ENCODE measurements at places on chromosomes 13 and 19.

GRCh38 chr19:7533281-7533885 is 2.1 kb upstream of the PNPLA6 start:
- DNase-seq: no peak

GRCh38 chr13:113901642-113902041 is 37.8 kb upstream of the GAS6 start:
- DNase-seq: no peak

DNA sequence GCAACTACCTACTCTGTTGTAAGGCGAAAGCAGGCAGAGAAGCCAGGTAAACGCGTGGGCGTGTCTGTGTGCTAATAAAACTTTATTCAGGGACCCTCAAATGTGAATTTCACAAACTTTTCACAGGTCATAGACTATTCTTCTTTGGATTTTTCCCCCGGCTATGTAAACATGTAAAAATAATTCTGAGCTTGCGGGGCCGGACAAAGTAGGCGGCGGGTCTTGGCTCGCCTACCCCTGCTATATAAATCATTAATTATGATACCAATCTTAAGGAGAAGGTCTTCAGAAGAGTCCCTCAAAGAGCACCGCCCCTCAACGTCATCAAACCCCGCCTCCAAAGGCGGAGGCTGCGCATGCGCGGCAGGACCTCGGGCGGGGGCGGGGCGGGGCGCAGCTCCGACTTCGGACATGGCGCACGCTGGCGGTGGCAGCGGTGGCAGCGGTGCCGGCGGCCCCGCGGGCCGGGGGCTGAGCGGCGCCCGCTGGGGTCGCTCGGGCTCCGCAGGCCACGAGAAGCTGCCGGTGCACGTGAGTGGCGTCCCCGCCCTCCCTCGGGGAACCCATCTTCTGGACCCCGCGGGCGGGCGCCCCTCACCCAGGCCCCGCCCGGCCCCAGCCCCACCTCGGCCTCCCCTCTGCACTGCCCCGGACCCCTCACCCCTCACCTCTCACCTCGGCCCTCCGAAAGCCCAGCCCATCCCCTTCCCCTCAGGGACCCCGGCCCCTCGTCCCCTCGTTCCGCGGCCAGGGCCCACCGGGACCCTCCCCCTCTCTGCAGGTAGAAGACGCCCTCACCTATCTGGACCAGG is at the start of gene SIN3B:
TSS of gene SIN3B (plus strand) at position 389 of the 812 bp plus-strand sequence. CDS start at position 412, 23 bp downstream.
- peak; percentile 98 for DNase-seq

GRCh38 chr19:48000846-48001245 is 6.4 kb downstream of the ELSPBP1 start:
- no peak for DNase-seq

DNA sequence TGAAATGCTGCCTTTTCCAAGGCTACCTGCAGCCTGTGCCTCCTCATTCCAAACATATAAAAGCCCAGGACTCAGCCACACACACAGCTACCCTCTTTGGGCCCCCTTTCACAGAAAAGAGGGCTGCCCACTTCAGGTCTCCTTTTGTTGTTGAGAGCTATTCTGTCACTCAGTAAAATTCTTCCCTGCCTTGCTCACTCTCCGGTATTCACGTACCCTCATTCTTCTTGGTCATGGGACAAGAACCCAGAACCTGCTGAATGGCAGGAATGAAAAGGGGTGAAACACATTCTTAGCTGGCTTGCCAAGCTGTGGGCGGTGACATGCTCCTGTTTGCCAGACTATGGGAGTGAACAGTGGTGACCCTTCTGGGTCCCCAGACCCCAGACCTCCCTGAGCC is 338.0 kb upstream of the ATXN8OS start:
- DNase-seq: no peak

DNA sequence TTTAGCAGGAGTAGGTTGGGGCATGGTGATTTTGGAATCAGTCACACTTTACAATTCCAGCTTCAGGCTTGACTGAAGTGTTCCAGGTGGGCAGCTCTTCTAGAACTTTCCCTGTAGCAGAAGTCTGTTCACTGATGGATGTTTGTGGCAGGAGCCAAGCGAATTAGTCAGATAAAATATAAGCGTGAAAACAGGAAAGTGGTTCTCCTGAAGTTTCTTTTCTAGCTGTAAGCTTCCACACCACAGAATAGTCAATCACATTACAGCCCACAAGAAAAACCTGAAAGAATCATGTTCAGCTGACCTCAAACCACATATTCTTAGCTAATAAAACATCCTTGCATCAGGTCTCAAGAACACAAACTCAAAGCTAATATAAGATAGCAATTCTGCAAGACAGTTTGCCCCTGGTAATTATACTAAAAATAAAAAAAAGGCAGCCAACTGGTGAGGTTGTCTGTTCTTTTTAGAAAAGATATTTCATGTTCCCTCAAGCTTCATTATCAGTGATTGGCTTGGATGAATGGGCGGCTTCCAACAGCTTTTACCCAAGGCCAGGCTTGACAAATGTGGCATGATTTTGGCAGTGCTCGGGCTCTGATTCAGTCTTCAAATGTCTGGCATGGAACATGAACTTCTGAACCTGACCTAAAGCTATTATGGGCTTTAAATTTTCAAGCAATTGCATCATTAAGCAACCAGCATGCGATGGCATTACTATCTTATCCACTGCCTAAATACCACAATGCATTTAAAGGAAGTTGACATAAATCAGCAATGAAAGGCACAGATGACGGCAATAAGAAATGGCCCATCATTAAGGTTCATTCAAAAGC is 136.8 kb downstream of the DCLK1 start:
- no peak for DNase-seq

DNA sequence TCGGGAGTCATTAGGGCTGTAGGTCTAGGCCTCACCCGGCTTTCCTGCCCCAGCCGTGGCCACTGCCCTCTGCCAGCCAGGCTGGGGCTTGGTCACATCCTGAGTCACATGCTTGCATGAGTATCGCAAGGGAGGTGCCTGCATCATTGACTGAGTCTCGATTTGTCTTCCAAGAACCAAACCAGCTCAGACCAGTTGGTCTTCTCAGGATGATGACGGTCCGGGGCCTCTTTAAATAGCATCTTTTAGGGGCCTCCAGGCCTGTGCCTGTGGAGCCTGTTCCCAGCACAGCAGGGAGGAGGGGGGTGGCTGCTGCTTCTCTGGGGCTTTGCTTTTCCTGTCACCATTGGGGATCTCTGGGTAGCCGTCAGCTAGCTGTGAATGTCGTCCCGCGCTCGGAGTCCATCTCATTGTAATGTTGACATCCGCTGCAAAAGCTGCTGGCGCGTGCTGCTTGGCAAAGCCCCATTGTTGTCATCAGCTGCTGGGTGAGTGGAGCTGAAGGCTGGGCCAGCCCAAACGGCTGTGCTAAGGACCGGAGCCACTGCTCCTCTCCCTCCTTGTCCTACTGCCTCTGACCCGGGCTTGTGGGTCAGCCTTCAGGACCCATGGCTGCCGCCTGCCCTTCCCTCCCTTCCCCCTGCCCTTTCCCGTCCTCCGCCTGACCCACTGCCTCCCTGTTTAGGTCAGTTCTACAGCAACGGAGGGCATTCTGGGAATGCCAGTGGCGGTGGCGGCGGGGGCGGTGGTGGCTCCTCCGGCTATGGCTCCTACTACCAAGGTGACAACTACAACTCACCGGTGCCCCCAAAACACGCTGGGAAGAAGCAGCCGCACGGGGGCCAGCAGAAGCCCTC is 14.3 kb upstream of the QTRT1 start:
- no peak for DNase-seq

GRCh38 chr13:23616228-23616627 is 46.0 kb downstream of the TNFRSF19 start:
- DNase-seq: no peak

GRCh38 chr19:15421136-15421695 is 2.4 kb upstream of the AKAP8L start:
- DNase-seq: no peak

DNA sequence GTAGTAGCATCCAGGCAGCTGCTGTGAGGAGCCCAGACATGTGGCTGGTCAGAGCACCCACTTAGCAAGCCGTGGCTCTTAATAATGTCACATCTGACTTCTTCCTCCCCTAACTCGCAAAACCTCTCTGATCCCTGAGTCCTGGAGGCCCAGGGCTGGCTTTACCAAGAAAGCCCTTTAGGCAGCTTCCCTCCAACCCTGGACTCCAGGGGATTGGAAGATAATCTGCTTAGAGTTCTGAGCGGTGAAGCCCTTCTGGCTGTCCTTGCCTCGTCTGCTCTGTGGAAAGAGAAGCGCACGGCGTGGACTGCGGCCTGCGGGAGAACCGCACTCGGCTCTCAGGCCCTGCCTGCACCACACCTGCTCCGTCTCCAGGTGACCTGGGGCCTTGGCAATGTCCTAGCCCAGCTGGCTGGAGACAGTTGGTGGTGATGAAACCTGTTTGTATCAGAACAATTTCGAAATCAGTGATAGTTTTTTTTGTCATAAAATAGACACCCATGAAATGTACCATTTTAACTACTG is 64.5 kb upstream of the MCF2L start:
- no peak for DNase-seq

DNA sequence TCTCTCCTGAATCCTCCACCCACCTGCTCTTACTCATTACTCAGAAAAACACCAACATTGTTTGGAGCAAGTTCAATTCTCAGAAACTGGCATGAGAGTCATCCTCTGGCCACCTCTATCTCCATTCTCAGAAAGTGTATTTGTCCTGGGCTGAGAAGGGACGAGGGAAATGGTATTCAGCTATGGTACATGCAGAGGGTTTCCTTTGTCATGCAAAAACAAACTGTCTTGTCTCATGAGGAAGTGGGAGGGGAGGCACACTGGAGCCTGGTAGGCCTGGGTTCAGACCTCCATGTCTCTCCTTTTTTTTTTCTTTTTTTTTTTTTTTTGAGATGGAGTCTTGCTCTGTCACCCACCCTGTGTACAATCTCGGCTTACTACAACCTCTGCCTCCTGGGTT is 31.9 kb upstream of the LILRA2 start:
- no peak for DNase-seq

GRCh38 chr19:7862413-7862951 is 11.7 kb downstream of the PRR36 start:
- peak; percentile 52 for DNase-seq

DNA sequence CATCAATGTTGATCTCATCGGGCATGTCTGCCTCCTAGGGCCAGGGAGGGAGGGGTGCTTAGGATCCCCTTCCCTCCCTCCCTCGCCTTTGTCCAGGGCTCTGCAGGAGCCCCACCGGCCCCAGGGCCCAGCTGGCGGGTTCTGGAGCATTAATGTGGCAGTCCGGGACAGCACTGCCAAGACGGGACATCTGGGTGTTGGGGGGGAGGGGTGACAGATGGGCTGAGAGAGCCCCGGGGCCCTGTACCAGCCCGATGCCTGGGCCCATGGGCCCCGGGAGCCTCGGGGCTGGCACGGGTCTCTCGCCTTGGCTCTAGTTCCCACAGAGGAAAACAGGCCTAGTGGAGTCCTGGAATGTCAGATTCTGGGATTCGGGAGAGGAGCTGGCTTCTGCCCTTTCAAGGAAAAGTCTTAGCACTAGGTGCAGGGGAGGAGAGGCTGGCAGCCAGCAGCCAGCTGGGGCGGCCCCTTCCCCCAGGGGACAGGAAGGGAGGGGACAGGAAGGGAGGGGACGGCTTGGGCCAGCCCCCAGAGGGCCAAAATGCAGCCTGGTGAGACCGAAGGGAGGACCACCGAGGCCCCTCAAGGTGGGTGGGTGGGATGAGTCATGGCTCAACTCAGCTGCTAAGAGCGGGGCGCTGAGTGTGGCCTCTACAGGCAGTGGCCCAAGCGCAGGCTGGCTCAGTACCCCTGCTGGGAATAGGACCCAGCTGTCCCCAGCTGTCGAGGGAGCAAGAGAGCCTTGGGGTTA is 3.1 kb downstream of the PPP1R14A start:
- no peak for DNase-seq

- DNase-seq: no peak
These were observed 6.4 kb downstream of the LGALS4 start for GRCh38 chr19:38806371-38806770.

GRCh38 chr13:63605962-63606361 is 2190.3 kb upstream of the PCDH20 start:
- no peak for DNase-seq

- DNase-seq: no peak
These were observed 8.6 kb downstream of the ZNF784 start for GRCh38 chr19:55615543-55616394.

GRCh38 chr13:114229506-114229905 is 5.2 kb upstream of the CDC16 start:
- no peak for DNase-seq

DNA sequence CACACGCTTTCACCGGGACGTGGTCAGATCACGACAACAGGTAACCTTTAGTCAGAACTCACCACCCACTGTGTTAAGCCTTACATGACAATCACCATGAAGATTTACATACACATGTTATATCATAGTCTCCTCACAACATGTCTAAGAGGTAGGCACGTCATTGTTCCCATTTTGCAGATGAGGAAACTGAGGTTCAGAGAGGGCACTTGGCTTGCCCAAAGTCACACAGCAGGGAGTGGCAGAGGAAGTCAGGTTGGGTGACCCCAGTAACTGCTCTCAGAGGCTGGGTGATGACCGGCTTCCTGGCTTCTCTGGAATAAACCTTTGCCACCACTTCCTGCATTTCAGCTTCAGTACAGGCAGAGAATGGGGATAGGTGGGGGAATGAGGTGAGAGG is 5.3 kb downstream of the KLK10 start:
- no peak for DNase-seq

- DNase-seq: peak; percentile 47
These were observed 132.9 kb downstream of the RAP2A start for GRCh38 chr13:97566907-97567306.

GRCh38 chr19:39543477-39543857 is 3.5 kb upstream of the EID2 start:
- DNase-seq: no peak

GRCh38 chr19:55482156-55482961 is 2.6 kb upstream of the NAT14 start:
- DNase-seq: no peak

DNA sequence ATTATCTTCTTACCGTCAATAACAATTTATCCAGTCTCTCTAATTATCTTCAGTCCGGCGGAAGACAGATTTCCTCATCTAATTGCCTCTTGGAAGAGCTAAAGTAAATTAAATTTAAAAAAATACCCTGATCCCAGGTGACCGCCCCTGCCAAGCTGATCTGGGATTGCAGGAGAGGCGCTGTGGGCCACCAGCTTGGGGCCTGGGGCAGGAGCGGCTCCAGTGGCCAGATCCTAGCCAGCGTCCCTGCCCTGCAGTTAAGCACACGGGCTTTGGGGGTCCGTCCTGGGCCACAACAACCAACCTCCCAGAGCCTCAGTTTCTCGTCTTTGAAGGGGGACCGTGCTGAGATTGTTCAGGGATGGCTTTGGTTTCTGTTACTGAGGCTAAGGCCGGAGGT is 12.4 kb upstream of the TMEM255B start:
- DNase-seq: no peak

- DNase-seq: no peak
These were observed 110.6 kb downstream of the DNAJC3 start for GRCh38 chr13:95787356-95788099.

DNA sequence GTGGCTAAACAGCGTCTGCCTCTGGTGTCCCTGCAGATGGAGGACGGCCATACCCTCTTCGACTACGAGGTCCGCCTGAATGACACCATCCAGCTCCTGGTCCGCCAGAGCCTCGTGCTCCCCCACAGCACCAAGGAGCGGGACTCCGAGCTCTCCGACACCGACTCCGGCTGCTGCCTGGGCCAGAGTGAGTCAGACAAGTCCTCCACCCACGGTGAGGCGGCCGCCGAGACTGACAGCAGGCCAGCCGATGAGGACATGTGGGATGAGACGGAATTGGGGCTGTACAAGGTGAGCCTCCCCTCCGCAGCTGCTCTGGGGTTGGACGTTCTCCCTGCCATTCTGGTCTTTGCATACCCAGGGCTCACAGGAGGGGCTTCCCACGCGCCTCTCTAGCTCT is 19.9 kb downstream of the UHRF1 start:
- no peak for DNase-seq
